ENCODE measurements at places on chromosomes 4 and X.

- no peaks in the 10 kb centered on the region for H3K27me3 ChIP-seq
- no peak for DNase-seq
- H3K4me3 ChIP-seq: no peak overlapping the region
- peaks cover 10% of the 10 kb centered on the region for H3K4me1 ChIP-seq
Observed at GRCh38 chrX:68383540-68383939, 49.8 kb downstream of the OPHN1 start.

- H3K36me3 ChIP-seq: no peaks in the 10 kb centered on the region
- no peak overlapping the region for H3K27ac ChIP-seq
- no peak for DNase-seq
- no peaks in the 10 kb centered on the region for H3K4me1 ChIP-seq
- no peaks in the 10 kb centered on the region for H3K27me3 ChIP-seq
- no peak overlapping the region for H3K4me3 ChIP-seq
Observed at GRCh38 chrX:85288992-85289723, 45.4 kb downstream of the ZNF711 start.

- no peaks in the 10 kb centered on the region for H3K27me3 ChIP-seq
- H3K4me1 ChIP-seq: peaks cover 50% of the 10 kb centered on the region
- H3K27ac ChIP-seq: peak overlapping the region; percentile 12
- no peak for DNase-seq
Observed at GRCh38 chrX:110280954-110281353, 36.9 kb downstream of the AMMECR1 start.

DNA sequence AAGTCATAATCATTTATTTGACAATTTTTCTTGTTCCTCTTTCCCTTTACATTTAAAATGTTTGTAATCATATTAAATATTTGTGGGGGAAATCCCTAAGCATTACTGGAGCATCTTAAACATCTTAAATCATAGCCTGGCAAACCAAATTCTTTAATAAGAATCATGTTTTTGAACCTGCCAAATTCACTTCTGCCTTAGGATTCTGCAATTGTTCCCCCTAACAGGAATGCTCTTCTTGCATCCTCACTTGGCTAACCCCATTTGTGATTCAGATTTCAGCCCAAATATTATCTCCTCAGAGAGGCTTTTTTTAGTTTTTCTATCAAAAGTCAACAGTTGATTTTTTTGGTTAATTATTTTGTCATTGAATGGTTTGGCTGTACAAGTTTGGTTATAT lies 241.1 kb downstream of the MAPK10 start:
- H3K4me1 ChIP-seq: no peaks in the 10 kb centered on the region
- peaks cover 1% of the 10 kb centered on the region for H3K36me3 ChIP-seq
- no peak overlapping the region for H3K4me3 ChIP-seq
- DNase-seq: no peak
- H3K27ac ChIP-seq: no peak overlapping the region
- H3K27me3 ChIP-seq: peaks cover 3% of the 10 kb centered on the region

GRCh38 chrX:42837101-42837726 lies 59.3 kb upstream of the PPP1R2C start:
- H3K27ac ChIP-seq: no peak overlapping the region
- no peak overlapping the region for H3K4me3 ChIP-seq
- H3K27me3 ChIP-seq: no peaks in the 10 kb centered on the region
- no peaks in the 10 kb centered on the region for H3K36me3 ChIP-seq

- H3K4me3 ChIP-seq: no peak overlapping the region
- H3K36me3 ChIP-seq: no peaks in the 10 kb centered on the region
- no peak for DNase-seq
- H3K4me1 ChIP-seq: peaks cover 3% of the 10 kb centered on the region
- H3K27me3 ChIP-seq: no peaks in the 10 kb centered on the region
Observed at GRCh38 chr4:72326692-72327632, 242.1 kb downstream of the ADAMTS3 start.

DNA sequence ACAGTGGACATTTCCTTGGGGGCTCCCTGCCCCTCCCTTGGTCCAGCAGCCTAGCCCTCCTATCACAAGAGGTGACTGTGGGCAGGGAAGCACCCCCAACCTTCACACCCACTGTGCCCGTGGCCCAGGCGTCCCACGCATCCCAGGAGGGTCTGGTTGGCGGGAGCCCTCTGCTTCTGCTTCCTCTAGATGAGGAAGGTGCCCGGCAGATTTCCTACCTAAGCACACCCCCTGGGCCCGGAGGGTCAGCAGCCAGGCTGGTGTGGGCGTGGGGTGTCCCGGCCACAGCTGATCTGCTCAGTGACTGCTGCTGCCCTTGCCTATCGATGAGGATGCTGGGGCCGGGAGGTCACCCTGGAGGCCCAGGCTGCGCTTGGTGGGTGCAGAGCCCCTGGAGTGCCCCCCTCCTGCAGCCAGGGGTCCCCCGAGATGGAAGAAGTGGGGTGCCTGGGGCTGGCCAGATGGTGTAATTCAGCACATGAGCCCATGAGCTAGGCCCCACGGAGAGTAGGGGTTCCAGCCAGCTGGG lies 12.2 kb downstream of the SH3BP2 start:
- H3K27me3 ChIP-seq: no peaks in the 10 kb centered on the region
- H3K36me3 ChIP-seq: peaks cover 12% of the 10 kb centered on the region
- H3K4me3 ChIP-seq: no peak overlapping the region
- H3K27ac ChIP-seq: no peak overlapping the region
- no peak for DNase-seq

DNA sequence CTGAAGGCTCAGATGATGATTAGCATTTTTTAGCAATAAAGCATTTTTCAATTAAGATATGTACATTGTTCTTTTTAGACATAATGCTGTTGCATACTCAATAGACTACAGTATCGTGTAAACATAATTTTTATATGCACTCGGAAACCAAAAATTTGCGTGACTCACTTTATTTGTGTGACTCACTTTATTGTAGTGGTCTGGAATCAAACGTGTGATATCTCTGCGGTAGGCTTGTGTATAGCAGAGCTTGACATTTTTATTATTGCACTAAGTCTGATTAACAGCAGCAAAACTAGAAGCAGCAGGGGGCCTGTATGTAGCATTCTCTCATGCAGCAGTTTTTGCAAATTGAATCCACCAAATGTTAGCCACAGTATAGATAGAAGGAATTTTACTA lies 119.1 kb upstream of the PRDX4 start:
- H3K27me3 ChIP-seq: peaks cover 27% of the 10 kb centered on the region
- no peaks in the 10 kb centered on the region for H3K4me1 ChIP-seq
- no peak overlapping the region for H3K27ac ChIP-seq

- peak overlapping the region; percentile 59 for H3K4me3 ChIP-seq
- peaks cover 19% of the 10 kb centered on the region for H3K4me1 ChIP-seq
- no peak for DNase-seq
- peaks cover 25% of the 10 kb centered on the region for H3K27me3 ChIP-seq
Observed at GRCh38 chrX:3811331-3812311, 98.2 kb upstream of the PRKX start.

Data from osteocyte (in vitro differentiated cells).